ENCODE measurements at places on chromosomes 11 and 22.

- DNase-seq, result no peak
Observed at GRCh38 chr22:47375621-47376321, 613.3 kb downstream of the TBC1D22A start.

DNA sequence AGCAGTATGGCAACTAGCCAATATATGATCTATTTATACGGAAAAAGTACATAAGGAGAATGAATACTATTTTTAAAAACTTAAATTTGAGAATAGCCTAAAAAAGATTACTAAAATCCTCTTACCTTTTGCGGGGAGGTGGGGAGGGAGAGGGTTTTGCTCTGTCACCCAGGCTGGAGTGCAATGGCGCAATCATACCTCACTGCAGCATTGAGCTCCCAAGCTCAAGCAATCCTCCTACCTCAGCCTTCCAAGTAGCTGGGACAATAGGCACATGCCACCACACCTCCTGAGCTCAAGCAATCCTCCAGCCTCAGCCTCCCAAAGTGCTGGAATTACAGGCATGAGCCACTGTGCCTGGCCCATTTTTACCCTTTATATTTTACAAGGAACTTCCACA is 82.0 kb downstream of the TTC28 start:
- no peak for DNase-seq

DNA sequence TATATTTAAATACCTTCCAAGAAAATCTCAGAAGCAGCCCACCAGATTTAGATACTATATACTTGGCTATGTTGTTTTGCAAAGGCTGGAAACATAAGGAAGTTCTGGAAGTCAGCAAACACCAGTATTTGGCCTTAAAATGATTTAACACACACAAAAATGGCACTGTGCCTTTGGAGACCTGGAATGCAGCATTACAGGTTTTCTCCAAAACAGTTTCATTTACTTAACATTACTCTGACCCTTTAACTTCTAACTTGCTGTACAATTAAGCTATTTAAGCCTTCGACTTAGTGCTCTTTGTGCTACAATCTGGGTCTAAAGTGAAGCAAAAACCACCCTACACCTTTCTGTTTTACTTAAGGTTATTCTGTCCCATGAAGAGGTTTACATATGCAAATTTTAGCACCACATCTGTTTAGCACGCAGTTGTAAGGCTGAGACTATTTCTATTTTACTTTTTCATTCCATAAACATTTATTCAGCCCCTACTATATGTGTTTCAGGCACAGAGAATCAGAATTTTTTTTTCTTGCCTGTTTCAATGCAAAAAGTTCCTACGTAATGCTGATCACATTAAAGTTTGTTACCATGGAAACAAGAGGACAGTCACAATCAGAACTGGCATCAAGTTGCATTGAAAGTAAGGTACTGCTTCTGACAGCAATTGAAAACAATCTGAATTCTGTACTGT is 70.3 kb downstream of the MAML2 start:
- no peak for DNase-seq

GRCh38 chr11:16001899-16002426 is 354.4 kb downstream of the SOX6 start:
- no peak for DNase-seq

- no peak for DNase-seq
Observed at GRCh38 chr22:40727070-40727963, 48.0 kb downstream of the MCHR1 start.

GRCh38 chr11:2219318-2220017 is 47.9 kb upstream of the TH start:
- DNase-seq, result no peak
